ENCODE measurements at places on chromosomes 11 and 22. TPM values are rescaled to one million over a fixed set of nuclear protein-coding genes. Genes with fewer than 3 reads are reported as not detected.

DNA sequence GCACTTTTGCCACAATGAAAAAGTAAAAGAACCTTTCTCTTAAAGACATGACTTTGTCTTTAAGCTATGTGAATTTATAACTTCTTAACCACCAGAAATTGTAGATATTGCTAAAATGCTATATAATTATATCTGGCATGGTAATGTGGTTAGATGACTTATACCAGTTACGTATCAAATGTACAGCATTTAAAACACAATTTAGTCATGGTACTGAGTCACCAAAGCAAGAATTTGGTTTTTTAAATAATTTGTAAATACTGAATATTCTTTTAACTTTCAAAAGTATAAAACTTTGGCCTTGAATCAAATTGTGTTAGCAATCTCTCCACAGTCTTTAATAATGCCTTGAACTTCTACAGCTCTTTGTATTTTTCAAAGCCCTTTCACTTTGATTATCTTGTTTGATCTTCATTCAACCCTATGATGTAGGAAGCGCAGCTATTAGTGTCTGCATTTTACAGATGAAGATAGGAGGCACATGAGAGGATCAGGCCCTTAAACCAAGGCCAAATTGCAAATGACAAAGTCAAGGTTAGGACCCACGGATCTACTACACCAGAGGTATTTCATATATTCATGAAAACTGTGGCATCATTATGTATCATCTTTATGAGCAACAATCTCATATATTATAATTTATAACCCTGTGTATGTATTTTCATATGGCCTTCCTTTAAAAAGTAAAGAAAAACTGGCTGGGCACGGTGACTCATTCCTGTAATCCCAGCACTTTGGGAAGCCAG, 4.4 kb upstream of the SYTL2 start:
- no peak for DNase-seq

GRCh38 chr11:126702987-126703386, 297.6 kb downstream of the KIRREL3 start:
- DNase-seq, result no peak

DNA sequence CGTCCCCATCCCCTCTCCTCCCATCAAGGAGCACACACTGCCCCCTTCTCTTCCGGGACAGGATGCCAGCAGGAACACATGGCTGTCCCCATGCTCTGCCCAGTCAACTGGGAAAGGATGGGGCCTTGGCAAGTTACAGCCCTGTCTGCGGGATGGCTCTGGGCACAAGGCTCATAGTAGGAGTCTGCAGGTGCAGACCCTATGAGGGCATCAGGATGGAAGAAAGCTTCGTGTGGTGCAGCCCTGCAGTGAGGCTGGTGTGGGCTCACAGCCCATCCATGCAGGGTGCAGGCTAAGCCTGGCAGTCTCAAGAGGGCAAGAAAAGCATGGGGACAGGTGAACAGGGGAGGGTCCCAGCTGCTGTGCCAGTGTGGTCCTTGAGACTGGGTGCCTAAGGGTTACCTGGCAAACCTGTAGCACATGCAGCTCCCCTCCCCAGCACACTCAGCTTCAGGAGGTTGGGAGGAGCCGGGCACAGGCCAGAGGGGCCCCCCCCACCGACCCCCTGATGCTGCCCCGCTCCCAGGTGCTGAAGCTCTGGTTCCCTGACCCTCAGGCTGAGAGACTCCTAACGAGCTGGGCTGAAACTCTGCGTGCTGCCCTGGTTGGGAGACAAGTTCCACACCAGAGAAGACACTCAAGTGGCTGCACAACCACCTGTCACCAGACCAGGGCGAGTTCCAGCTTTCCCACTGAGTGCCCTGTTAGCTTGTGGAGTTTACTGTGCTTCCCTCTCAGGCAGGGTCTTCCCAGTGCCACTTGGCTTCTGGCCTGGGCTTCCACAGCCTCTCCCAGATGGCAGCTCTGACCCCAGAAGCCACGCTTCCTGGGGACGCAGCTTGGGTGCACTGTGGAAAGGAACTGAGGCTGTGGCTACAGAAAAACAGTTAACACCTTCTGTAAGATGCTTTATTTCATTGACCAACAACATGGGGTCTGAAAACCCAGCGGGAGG, 3.3 kb upstream of the SCARF2 start:
- DNase-seq, result peak; percentile 32

Gene TXN2
- 127 TPM for total RNA-seq

Gene ABCC8
- 1.1 TPM for total RNA-seq

Gene PANX3
- total RNA-seq, result not detected
